Karpas-422 (cell line): ENCODE measurements at places on chromosomes 3 and 15.
A peak's percentile ranks its signal among the peaks of the same experiment; 100 is the strongest.

- DNase-seq = no peak
Observed at GRCh38 chr3:126664591-126665214, 9.8 kb upstream of the TXNRD3 start.

DNA sequence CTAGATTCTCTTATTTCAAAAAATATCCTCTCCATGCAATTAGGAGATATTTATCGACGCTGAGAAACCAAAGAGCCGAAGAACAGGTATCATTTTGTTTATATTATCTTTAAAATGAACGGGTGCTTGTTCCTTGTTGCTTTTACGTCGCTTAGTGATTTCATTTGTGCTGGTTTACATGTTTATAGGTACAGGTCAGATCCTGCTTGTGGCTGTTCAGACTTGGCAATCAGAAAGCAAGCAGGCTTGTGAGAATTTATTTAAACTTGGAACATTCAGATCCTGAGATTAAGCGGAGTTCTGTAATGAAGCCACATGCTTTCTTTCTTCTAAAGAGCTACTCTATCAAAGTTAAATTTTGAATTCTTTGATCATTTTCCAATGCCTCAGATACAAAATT is 43.0 kb upstream of the ATP2C1 start:
- no peak for DNase-seq

DNA sequence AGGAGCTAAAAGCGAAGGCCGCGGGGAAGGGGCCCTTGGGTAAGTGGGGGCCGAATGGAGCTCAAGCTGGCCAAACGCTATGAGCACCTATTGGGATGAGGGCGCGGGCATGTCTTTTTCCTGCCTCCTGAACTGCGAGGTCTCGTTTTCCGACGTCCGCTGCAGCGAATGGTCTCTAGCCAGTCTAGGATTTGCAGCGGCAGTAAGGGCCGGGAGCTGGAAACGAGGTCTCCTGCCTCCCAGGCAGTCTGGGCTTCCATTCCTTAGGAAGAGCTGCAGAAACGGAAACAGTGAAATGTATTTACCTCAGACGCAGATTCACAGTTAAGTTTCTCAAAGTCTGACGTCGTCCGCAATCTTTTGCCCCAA is 517 bp downstream of the TMA7 start:
- DNase-seq = no peak

GRCh38 chr3:45191424-45191823 is 34.7 kb downstream of the TMEM158 start:
- peak; percentile 58 for DNase-seq

GRCh38 chr3:128395046-128395445 is 71.6 kb downstream of the DNAJB8 start:
- DNase-seq = no peak

DNA sequence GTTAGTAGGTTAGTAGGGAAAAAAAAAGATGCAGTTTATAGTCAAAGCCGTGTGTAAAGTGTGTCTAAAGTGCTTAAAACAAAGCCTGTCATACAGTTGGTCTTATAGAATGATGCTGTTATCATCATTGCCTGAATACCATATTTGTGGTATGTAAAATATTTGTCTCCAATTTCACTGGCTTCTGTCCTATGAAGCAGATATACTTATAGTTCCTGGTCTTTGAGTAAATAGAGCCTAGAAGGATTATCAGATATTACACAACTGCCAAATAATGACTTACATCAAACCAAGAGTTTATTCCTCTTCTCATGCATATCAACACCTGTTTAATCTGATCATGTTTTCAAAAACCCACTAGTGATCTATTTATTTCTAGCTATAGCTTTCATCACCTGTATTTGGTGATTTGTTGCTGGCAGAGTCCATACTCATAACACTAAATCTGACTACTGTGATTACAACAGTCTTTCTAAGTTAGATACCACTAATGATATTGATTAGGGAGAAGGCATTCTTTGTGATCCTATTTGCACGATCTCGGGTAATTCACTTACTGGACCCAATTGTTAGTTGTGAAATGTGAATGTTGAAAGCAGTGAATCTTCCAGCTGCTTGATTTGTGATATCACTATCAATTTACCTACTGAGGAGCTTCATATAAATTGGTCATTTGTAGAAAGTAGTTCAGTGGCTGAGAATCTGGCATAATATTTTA is 413.7 kb downstream of the LPP start:
- no peak for DNase-seq

DNA sequence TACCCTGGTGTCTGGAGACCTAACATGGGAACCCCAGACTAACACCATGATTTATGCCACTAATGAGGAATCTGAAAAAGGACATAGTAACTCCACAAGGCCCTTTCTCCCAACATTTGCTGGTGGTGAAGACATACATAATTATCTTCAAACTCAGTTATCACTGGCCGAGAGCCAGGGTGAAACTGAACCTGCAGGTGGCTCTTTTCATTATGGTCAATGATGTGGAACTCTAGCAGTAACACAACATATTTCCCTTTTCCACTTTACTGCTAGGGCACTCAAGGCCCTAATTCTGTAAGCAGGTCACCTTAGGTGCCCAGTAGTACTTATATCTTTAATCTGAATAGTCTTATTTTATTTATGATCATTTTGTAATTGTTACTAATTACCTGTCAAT is 326.4 kb upstream of the SATB1 start:
- DNase-seq = no peak

DNA sequence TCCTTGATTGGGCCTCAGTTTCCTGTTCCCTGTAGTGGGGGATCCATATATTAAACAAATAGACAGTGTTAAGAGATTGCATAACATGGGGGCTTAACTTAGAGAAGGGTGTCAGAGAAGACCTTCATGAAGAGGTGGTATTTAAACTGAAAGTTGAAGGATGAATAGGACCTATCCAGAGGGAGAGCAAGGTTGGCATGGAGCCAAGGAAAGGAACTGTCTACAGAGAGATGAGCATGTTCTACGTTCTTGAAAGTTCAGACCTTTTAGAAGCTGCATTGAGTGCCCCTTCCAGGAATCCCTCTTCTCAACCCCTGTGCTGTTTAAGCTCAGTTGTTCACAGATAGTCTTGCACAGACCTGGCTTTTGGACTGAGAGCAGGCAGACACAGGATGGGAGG is 2.4 kb downstream of the HTD2 start:
- DNase-seq = no peak

DNA sequence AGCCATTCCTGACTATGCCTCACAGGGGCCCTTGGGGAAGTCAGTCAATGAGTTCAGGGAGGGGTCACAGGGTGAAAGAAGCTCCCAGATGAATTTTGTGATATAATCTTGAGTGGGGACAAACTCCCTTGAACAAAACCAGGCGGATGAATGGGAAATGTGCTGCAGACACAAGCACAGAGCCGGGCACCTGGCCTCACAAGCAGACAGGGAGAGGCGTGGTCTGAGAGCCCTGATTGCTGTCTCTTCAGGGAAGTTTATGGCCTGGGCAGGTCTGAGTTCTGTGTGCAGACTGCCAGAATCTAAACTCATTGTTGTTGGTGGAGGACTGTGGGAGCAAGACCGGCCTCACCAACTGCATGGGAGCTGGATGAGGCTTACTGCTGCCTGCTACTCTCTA is 591.8 kb downstream of the EPHA3 start:
- no peak for DNase-seq
